ACHN (cell line): ENCODE measurements at places on chromosomes 11 and 22.
A peak's percentile ranks its signal among the peaks of the same experiment; 100 is the strongest.

GRCh38 chr22:50544078-50544745 lies 1.5 kb upstream of the KLHDC7B start:
- DNase-seq: peak; percentile 81

GRCh38 chr11:134987822-134988221 lies 575.8 kb upstream of the B3GAT1 start:
- no peak for DNase-seq

DNA sequence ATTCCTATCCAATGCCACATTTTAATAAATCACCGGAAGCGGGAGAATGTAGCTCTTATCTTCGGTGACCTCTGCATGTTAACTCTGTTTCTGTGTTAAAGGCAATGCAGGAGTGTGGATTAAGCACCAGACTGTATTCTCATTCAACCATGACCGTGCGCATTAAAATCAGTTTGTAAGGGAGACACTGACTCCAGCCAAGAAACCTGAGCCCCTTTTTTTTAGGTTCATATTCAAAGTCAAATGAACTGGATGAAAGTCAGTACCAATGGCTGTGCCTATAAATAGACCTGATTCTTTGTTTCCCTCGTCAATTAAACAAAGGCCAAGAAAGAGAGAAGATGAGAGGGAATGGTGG lies 32.2 kb downstream of the C11orf91 start:
- DNase-seq: no peak

DNA sequence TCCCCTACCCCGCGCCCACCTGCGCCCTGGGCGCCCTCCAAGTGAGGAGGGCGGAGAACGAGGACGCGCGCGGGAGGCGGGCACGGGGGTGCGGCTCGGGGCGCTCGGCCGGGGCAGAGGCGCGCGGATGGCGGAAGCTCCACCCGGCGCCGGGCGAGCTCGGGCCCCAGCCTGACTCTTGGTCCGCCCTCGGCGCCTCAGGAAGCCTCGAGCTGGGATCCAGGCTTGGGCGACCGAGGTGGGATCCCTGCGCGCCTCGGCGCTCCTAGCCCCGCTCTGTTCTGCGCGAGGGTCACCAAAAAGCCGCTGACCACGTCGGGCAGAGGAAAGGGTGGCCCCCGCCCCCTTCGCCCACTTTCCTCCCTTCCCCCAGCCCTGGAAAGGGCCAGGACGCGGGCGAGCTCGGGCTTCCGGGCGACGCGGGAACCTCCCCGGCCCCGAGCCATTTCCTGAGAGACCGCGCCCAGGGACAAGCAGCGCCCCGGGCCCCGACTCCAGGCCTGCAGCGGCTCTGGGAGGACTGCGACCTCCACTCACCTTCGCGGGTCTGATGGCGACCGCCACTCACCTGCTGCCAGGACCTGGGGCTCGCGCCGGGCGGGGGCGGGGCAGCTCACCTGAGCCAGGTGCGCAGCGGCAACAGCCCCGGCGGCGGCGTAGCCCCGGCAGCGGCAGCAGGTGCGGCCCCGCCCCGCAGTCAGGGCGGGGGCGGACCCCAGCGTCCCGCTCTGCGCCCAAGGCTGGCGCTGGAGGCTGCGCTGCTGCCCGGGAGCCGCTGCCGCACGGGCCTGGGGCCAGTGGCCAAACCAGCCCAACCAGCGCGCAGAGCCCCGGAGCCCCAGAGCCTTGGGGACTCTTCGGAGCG lies 2.2 kb upstream of the SIGIRR start:
- DNase-seq: peak; percentile 39

GRCh38 chr11:30174265-30175020 lies 56.4 kb upstream of the FSHB start:
- no peak for DNase-seq
